Ascending aorta (tissue), 2 donors: ENCODE measurements at places on chromosomes 12 and 14.

DNA sequence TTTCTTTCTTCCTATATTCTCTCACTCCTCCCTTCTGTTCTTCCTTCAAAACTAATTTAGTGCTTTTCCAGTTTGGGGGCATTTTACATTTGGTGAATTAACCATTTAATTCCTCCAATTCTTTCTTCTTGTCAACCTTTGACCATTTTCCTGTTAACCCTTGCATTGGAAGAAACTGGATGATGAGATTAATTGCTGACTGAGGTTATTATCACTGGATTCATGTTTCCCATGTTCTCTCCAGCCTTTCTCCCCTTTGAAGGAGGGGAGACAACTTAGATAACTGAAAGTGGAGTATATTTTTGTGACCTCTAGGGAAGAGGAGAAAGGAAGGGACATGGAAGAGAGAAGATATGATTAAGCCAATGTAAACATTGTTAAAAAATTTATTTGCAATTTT, 70.5 kb downstream of the SLCO1A2 start:
- DNase-seq: no peak

- no peak for DNase-seq
Measured at GRCh38 chr14:70611216-70611615, 10.8 kb upstream of the MED6 start.

- no peak for DNase-seq
Measured at GRCh38 chr12:90211017-90211416, 502.4 kb upstream of the ATP2B1 start.

DNA sequence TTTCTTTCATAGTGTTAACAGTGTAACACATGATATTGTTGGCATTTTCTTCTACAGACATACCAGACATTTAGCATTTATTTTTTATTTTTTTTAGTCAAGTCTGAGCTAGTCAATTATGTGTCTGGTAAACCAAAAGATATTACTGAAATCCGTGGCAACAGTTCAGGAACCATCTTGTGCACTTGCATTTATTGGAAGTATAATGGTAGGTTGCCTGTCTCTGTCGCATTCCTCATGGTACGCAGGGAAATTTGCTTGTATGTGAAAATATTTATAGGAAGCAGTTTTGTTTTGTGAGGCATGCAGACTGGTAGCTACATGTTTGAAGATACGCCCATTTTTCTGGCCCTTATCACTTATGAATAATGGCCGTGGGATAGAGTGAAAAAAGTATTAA, 186.1 kb upstream of the SLC38A2 start:
- DNase-seq: no peak

- DNase-seq: peak; percentile 23
Measured at GRCh38 chr14:23094666-23095195, at the start of gene ACIN1. Gene ACIN1 (minus strand): TSS chr14:23095136. CDS start chr14:23095112, 24 bp downstream.

- DNase-seq: no peak
Measured at GRCh38 chr14:101839236-101839635, 77.7 kb downstream of the PPP2R5C start.

GRCh38 chr12:116672842-116673516, 64.9 kb downstream of the SPRING1 start:
- no peak for DNase-seq

DNA sequence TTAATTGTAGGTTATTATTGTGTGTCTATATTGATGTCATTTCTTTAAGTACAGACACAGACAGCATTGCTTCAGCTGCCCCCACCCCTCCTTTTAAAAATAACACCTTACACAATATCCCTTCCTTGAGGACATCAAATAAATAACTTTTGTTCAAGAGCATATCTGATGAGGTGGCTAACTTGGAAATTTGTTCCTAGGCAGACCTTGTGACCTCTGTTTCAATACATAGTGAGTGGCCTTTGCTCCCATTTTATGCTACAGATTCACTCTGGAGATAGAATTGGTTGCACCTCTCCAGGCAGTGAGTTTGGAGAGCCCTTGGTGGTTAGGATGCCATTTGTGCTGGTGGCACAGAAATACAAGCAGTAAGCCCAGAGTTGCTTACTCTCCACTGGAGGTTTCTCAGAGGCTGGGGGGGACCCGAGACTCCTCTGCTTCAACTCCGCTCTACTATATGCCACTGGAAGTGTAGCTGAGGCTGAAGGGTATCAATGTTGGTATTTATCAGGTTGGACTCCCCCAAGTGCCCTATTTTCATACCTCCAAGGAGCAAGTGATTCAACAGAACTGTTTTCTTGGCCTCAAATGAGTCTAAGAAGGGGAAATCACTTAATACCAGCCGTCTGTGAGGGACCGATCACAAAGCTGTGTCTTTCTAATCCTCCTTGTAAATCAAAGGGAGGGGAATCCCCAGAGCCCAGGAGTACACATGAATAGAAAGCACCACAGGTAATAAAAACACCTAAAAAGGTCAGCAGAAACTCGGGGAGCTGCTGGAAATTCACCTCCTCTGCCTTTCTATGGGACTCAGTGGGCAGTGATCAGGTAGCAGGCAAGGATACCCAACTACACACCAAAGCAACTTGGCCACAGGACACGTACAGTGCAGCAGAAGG, 463.1 kb downstream of the RAD51B start:
- DNase-seq: no peak

GRCh38 chr14:37087520-37087919, 84.9 kb downstream of the SLC25A21 start:
- no peak for DNase-seq

DNA sequence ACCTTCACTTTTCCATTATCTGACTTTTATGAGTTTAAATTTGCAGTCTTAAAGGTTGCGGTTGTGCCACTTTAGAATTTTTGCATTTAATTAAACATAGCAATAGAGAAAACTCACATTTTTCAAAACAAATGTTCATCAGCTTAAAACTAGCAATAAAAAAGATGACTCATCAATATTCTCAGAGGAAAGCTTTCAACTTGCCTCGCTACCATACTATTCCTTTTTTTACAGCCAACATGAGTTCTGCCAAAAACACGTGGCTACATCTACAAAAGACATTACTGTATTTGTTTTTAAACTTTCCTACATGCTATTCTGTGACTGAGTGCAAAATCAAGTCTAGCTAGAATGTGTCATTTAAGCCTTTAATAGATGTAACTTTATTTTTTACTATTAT, 497.1 kb downstream of the RPS29 start:
- DNase-seq: no peak

- DNase-seq: no peak
Measured at GRCh38 chr12:59834659-59835474, 239.0 kb downstream of the SLC16A7 start.

DNA sequence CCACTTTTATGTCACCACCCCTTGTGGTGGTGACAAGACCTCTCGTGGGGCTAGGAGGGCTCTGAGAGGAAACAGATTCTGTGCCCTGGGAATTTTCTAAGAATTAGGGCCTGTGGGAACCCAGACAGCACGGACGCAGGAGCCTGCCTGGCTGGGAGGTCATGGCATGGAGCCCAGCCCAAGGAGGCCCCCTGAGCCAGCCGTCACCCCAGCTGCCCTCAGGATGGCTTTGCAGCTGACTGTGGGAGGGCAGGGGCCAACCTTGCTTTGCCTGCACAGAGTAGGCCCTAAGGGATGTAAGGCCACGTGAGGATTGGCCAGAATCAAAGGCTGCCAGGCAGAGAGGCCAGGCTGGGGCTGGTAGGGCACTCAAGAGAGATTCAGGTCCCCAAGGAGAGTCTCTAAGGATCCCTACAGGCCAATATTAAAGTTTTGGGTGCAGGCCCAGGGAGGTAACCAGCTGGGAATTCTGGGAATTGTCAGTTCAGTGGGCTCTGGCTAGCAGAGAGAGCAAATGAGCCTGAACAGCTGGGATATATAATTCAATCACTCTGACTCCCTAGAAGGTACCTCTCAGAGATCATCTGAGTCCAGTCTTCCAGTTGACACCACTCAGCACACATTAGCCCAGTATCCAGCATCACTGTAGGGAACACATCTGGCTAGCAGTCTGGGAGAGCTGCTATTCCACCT, 6.4 kb downstream of the LTBP2 start:
- DNase-seq: no peak

- no peak for DNase-seq
Measured at GRCh38 chr14:20609215-20610001, 18.2 kb upstream of the RNASE12 start.

- DNase-seq: no peak
Measured at GRCh38 chr14:54483073-54483745, 5.6 kb downstream of the GMFB start.

DNA sequence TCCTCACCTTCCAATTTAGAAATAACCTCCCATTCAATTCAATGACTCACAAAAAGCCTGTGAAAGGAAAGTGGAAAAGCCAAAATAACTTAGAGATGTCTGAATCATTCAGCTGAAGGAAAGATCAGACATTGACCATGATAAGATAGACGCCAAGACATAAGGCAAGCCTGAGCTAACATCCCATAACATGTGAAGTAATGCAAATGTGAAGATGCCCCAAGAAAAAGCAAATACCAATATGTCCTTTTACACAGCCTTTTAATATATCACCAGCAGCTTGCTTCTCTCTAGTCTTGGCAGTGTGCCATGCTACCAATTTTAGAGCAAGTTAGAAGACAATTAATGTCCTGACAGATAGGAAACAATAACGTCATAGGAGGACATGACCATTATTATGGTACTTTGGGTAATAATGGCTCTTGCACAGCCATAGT, 2.4 kb upstream of the NUMB start:
- DNase-seq: no peak

DNA sequence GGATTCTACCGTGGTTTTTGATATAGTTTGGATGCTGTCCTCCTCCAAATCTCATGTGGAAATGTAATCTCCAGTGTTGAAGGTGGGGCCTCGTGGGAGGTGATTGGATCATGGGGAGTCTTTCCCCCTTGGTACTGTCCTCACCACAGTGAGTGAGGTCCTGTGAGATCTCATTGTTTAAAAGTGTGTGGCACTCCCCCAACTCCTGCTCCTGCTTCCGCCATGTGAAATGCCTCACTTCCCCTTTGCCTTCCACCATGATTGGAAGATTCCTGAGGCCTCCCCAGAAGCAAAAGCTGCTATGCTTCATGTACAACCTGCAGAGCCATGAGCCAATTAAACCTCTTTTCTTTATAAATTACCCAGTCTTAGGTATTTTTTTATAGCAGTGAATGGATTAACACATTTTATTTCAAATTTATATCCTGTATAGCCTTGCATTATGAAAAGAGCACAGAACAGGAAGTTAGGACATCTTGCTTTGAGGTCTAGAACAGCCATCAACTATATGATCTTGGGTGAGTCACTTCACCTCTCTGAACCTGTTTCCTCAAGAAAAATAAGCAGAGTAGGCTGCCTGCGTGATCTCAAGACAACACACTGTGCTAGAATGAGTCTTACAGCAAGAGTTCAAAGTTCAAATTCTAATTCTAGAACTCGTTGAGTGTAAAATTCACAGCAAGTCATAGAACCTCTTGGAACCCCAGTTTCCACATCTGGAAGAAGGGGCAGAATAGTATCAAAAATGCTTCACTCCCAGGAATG, 160.9 kb upstream of the EEA1 start:
- DNase-seq: no peak

GRCh38 chr12:88628856-88629509, 48.7 kb upstream of the KITLG start:
- no peak for DNase-seq

DNA sequence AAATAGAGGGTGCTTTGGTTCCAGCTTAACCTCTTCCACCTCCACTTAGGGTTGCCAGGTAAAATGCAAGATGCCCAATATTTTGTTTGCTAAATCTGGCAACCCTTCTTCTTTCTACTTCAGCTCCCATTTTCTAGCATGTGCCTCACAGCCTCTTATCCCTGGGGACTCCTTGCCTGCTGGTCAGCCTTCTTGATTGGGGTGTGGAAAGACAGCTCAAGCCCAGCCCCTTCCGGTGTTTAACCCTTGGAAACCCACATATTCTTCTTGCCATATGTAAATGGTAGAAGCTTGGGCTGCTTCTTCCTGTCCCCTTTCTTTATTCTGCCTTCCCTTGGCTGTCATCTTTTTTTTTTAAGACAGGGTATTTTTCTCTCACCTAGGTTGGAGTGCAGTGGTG, 5.7 kb downstream of the SPIC start:
- no peak for DNase-seq

- DNase-seq: no peak
Measured at GRCh38 chr14:41489315-41489972, 117.2 kb upstream of the LRFN5 start.

- no peak for DNase-seq
Measured at GRCh38 chr14:98210045-98210672, 1061.8 kb downstream of the BCL11B start.

- DNase-seq: no peak
Measured at GRCh38 chr12:64560396-64561301, 49.6 kb upstream of the RASSF3 start.

DNA sequence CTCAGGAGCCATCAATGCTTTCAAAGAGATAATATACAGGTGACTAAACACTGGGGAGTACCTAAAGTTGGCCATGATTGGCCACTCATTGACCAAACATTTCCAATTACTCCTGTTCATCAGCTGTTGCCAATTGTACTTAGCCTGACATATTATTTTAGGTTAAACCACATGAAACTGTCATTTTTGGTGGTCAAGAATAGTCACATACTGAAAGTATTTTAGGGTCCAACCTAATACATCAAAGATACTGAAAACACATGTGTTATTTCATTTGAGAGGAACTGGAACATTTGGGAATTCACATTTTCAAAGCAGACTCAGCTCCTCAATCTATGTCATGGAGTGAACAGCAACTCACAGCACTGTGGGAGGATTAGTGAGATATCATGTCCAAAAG, 63.9 kb upstream of the KCNA5 start:
- DNase-seq: no peak

GRCh38 chr12:31324116-31324844, 1.7 kb downstream of the SINHCAF start:
- peak; percentile 81 for DNase-seq

GRCh38 chr12:25280082-25280481, 29.4 kb upstream of the KRAS start:
- no peak for DNase-seq

GRCh38 chr12:117967512-117967911, 1.3 kb downstream of the KSR2 start:
- DNase-seq: no peak

DNA sequence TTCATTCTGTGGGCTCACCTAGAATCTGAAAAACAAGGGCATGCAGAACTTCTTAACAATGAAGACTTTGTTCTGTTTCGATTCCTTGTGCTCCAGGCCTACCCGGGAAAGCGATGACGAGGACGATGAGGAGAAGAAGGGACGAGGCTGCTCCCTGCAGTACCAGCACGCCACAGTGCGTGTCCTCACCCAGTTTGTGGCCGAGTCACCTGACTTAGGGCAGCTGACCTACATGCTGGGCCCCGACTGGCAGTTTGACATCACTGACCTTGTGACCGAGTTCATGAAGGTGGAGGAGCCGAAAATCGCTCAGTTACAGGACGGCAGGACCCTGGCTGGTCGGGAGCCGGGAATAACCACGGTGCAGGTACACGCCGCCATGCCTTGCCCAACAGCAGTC, 585.4 kb downstream of the AACS start:
- DNase-seq: no peak

DNA sequence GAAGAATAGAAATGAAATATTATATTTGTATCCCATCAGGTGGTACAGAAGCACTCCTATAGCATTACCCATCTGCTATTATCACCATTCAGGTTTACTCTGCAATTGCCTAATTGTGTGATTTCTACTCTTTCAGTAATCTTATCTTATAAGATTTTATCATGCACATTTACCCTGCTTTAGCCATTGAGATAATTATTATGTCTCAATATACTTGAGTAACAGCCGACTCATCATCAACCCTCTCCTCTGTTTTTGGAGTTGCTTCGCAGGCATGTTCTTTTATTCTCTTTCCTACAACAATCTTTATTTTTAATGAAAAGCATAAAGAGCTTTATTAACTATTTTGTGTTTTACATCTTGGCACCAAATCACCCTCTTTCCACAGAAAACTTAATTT, 419.9 kb downstream of the LRIG3 start:
- no peak for DNase-seq

GRCh38 chr12:51390891-51391282, 319 bp downstream of the GALNT6 start:
- peak; percentile 56 for DNase-seq
